ENCODE measurements at places on chromosomes 7 and 10.

- DNase-seq = no peak
Measured at GRCh38 chr10:99880080-99880835, 97.8 kb downstream of the ABCC2 start.

DNA sequence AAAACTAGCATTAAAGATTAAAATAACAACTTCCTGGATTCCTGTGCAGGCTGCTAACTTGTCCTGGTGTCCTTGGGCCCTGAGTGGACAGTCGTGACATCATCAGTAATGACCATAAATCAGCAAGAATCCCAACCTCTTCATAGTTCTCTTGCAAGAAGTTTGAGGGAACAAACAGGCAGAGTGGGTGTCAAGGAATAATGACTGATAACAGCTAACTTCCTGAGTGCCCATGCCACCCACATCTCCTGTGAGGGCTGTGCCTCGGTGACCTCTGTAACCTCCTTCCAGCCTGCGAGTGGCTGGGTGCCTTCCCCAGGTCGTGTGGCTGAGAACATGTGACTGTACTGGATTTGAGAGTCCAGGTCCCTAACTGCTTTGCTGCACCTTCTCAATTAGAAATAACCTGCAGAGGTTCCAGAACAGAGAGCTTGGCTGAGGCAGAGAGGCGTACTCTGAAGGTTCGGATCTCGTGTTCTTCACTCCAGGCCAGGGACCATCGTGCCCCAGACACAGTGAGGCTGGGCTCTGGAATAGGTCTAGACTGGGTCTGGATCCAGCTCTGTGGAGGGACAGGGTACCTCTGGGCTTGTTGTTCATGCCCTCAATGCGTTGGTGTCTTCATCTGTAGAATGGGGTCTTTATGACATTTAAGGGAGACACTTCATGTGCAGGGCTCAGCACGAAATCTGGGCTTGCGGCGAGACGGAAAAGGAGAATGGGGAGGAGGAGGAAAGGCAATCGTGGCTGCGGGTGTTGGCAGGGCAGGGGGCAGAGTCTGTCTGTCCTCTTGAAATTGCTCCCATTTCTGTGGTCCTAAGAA, 313.1 kb upstream of the ZNF32 start:
- no peak for DNase-seq

DNA sequence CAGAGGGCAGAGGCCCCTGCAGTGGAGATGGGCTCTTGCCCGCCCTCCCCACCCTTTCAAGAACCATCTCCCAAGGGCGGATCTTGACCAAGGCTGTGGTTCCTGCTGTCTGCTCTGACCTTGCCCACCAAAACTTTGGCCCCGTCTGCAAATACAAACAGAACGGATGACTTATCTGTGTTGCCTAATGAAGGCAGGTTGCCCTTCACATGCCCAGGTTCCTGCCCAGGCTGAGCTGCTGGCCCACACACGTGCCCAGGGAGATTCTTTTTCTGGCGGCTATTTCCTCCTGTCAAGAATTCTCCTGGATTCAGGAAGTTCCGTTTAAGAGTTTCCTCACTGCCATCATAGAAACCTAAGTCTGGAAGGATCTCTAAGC, 78.3 kb downstream of the PROSER2 start:
- DNase-seq = no peak

DNA sequence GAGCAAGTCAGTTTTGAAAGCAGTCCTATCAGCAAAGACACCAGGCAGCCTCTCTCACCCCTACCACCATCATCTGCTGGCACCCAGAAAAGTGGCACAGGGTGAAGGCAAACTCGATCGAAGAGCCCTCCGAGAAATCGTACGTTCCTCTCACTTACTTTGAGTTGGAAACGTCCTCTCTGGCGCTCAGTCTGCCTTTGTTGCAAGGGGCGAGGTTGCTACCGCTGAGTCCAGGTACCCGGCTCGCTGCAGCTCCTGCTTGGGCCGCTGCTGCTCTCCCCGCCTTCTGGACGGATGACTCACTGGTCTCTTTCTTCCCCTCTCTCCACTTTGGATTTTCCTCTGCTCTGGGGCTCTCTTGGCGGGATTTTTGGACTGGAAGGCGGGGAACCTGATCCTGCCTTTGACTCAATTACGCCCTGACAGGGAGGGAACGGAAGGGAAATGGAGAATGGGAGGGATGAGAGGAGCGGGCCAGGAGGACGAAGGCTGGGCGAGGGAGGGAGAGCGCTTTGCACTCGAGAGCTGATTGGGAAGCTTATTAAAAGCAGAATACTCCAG, at the start of gene PTN:
TSS of gene PTN (minus strand) at position 453 of the 561 bp plus-strand sequence. CDS start 88,760 bp downstream, outside the sequence.
- DNase-seq = no peak

- no peak for DNase-seq
Measured at GRCh38 chr7:159032753-159033472, 111.8 kb downstream of the VIPR2 start.

- DNase-seq = peak; percentile 88
Measured at GRCh38 chr10:133308421-133309099, at the start of the genes TUBGCP2 and ZNF511. TSS of gene TUBGCP2 (minus strand) at chr10:133308872. CDS start at chr10:133302941, 5,931 bp downstream. TSS of gene ZNF511 (plus strand) at chr10:133308914. CDS start at chr10:133308944, 30 bp downstream.

DNA sequence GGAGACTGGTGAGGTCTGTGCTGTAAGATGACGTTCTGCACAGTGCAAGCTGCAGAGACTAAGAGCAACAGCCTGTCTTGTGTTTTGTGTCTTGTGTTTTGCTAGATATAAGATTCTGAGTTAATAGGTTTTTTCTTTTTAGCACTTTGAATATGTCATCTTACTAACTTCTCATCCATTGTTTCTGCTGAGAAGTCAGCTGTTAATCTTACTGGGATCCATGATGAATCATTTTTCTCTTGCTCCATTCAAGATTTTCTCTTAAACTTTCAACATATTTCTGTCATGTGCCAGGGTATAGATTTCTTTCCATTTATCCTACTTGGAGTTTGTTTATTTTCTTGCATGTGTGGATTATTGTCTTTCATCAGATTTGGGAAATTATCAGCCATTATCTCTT, 290.3 kb downstream of the CELF2 start:
- DNase-seq = no peak

DNA sequence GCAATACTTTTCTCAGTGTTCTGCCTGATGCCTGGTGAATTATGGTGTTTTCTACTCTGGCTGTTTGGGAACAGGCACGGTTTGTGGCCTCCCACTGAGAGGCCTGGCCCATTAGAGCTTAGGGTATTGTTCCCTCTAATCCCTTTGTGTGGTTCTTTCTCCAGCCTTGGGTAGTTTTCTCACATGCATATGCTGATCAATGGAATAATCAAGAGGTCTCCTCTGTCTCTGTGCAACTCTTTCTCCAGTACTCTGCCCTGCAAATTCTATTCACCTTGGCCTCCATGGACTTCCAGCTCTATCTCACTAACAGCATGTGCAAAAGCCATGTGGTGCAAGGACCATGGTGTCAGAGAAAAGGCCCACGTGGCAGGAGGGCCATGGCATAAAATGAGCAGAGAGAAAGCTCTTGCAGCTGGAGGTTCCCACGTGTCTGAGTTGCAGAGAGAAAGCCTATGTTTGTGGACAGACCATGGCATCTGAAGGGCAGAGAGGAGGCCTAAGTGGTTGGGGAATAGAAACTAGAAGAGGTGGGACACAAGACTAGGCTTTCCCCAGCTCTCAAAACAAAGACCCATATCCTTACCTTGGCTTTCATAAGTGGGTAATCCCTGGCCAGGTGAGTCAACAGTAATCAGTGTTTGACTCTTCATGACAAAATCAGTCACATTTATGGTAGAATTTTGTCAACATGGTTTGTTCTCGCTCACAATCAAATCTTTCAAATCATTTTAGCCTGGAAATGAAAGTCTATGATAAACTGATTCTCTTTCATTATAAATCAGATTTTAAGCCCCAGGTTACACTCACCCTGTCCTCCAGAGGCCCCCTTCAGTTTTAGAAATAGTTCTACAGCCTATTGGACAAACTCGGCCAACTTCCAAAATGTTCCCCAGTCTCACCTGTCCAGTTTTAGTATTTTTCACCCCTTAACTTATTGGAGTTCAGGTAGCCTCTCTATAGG, 17.3 kb downstream of the OPALIN start:
- no peak for DNase-seq

DNA sequence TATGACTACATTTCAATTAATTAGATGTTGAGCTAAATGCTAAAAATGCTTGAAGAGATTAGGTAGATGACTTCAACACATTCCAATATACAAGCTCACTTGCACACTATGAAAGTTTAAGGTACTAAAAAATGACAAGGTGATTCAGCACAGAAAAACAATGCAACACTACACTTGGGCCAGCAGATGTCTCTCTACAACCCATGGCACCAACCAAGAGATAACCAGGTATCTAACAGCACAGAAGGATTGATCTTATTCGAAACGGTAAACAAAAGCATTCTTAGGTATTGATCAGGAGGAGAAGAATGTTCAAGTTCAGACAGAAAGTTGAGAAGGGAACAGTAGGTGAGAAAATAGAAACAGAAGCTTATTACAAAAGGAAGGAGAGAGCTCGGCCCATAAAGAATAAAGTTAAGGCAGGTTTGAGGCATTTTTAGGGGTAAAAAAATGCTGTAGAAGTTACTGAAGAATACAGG, 248.2 kb upstream of the KLF14 start:
- DNase-seq = peak; percentile 23

DNA sequence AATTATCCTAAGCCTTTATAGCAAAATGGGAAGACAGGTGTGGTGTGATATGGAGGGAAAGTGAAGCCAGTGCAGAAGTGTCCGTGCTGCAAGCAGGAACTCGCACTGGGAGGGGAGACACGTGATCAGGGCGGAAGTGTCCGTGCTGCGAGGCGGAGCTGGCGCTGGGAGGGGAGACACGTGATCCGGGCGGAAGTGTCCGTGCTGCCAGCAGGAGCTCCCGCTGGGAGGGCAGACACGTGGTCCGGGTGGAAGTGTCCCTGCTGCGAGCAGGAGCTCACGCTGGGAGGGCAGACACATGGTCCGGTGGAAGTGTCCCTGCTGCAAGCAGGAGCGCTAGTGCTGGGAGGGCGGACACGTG, 40.5 kb upstream of the PRKAR1B start:
- no peak for DNase-seq

DNA sequence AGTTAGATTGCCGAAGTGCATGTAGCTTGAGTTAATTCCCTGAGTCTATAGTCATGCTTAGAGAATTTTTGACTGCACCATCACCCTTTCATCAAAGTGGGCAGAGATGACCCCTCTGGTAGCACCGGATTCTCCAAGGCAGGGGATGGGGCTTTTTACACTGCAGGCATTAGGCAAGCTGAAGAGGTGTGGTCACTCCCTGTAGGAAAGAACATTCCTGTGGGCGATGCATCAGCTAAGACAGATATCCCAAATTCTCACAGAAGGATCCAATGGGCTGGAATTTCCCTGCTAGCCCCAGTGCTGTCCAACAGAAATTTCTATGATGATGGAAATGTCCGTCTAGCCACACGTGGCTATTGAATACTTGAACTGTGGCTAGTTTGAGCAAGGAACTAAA, 118.2 kb downstream of the ADAM12 start:
- no peak for DNase-seq

DNA sequence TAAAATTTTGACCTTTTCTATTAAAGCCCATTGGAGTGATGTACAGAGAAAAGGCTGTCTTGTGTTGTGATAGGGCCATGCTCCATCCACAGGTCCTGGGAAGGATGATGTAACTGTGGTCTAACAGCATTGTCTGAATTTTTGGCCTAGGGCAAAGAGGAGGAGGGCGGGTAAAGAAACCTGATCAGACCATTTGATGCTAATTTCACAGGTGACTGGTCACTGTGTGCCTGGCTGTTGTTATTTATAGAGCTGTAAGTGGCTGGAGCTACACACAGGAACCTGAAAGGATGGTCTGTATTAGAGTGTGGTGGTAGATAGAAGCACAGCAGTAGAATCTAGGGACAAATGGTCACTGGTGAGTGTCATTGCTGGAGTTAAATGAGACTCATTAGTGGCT, 182.1 kb downstream of the AUTS2 start:
- no peak for DNase-seq

DNA sequence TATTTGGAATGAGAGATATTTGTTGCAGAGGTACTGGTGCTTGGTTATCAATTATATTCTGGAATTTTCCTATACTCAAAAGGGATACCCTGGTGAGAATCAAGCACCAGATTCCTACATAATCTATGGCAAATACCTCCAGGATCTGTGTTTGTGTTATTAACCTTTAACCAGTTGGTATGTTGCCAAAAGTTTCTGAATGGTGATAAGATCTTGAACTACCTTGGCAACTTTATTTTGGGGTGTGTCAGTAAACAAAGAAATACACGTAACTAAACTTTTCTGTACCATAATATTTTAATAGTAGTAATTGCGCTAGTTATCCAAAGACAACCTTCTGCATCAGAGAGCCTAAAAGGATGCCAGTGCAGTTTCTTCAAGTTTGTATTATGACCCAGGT, 13.4 kb downstream of the SCIN start:
- no peak for DNase-seq

GRCh38 chr7:33705333-33705833, 200.0 kb upstream of the BMPER start:
- no peak for DNase-seq

DNA sequence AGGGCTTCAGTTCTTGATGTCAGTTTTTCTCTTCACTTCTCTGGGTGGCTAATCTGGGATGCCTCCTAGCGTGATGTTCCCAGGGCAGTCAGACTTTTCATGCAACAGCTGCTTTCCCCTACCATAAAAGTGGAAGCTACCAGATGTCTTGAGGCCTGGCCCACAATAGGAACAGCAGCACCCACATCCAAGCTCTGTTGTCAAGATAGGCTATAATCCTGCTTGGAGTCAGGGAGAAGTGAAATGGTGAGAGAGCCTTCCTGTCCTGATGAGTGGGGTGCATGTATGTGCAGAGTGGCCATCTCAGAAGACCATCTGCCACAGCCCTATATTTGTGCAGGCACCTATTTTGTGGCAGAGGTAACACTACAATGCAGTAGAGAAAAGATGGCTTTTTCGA, 108.0 kb downstream of the HTR5A start:
- DNase-seq = no peak

- DNase-seq = no peak
Measured at GRCh38 chr7:128893251-128894100, 17.0 kb downstream of the KCP start.

DNA sequence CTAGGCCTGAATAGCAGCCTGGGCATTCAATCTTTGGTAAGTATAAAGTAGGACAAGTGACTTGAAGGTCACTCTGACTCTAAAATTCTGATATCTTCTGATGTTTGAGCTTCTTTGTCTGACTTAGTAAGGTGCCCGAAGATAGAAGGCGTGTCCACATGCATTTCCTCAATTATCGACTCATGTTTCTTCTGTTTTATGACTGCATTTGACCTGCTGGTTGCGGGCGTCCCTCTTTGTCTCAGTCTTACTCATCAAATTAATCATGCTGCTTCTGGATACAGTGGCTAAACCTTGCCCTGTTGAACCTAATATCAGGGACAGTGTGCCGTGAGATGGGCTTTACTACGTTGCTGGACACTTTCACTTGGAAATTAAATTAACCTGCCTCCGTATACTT, 534.1 kb downstream of the SDK1 start:
- DNase-seq = no peak

- DNase-seq = no peak
Measured at GRCh38 chr7:94511718-94512117, 2.1 kb downstream of the CASD1 start.

GRCh38 chr7:87058744-87059524, 520 bp downstream of the ELAPOR2 start:
- DNase-seq = peak; percentile 4

GRCh38 chr10:33193057-33193700, 141.3 kb downstream of the NRP1 start:
- DNase-seq = peak; percentile 71

GRCh38 chr7:66731986-66732385, 8.5 kb upstream of the RABGEF1 start:
- DNase-seq = no peak

Data from inflammatory macrophage treated with lipopolysaccharide for 1 hour (primary cell).